ENCODE measurements at places on chromosomes 3 and 15.

- no peak for DNase-seq
Measured at GRCh38 chr15:85691350-85692240, 103.1 kb downstream of the KLHL25 start.

DNA sequence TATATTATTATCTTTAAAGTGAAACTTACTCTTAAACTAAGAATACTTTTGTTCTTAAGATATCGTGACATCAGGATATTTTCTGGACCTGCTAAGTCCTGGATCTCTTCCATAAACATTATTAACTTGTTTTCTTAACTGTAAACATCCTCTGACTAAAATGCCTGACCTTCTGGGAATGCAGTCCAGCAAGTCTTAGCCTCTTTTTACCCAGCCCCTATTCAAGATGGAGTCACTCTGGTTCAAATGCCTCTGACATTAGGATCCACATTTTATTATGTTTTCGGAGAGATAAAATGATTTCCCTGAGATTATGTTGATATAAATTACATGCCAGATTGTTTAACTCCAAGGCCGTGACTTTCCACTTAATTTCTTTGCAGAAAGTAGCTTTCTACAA lies 37.6 kb downstream of the OSTN start:
- DNase-seq: peak; percentile 25

- DNase-seq: peak; percentile 71
Measured at GRCh38 chr15:75732809-75733451, 20.3 kb upstream of the CSPG4 start.

- DNase-seq: peak; percentile 58
Measured at GRCh38 chr3:184345317-184346144, 8.1 kb downstream of the FAM131A start.

DNA sequence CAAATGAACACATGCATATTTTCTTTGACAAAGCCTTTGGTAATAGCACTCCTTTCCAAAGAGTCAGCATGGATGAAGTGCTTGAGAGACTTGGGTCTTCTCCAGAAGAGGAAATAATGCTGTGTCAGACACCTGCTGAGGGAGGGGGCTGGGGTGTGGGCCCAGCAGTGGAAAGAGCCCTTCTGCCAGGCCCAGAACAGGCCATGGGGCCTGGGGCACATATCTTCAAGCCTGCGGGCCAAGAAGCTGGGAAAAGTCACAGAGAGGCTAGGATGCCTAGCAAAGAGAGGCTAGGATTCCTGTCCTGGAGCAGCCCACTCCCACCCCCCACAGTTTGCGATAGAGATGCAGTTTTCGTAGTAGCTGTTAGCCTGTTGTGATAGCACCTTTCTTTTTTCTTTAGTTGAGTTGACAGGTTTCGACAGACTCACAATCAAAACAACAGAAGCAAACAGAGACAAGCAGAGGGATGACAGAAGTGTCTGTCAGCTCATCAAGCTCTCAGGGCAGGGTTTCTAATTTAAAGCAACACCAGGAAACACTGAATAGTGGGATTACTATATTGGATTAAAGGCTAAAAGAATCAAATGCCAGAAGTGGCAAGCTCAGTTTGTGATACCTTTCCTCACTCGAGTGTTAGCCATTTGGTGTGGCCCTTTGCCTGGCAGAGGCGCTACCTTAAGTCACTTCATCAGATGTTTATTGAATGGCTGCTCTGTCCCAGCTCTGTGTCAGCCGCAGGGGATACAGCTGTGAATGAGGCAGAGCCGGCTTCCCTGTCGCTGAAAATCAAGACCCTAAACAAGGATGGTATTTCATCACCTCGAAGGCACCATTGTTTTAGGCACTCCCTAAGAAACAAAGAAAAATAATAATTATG lies 19.0 kb downstream of the CMTM7 start:
- no peak for DNase-seq

DNA sequence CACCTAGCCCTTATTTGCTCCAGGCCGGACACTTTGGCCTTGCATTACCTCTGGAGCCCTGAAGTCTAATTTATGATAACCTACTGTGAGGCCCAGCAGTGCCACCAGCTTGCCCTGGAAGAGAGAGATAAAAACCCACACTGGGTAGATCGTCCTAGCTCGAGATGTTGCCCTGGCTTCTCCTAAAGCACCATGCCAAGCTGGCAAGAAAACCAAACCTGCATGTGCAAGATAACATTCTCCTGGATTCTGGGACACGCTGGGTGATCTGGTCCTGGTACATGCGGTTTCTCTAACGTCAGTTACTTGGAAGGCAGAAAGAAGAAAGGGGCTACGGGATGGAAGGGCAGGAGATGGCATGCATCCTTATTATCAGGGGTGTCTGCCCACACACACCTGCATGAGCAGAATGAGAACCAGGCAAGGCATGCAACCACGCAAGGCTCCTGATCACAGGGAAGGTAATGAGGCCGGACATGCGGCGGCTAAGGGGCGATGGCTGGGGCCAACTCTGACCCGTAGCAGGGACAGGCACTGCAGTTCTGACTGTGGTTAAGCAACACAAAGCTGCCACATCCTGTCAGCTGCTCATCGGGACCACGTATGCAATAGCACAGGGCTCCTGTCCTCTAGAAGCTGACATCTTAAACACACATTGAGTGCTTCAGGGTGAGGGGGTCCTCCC lies 73.0 kb downstream of the OXNAD1 start:
- DNase-seq: no peak
